NCI-H2029 treated with DMSO at 0.1 percent for 48 hours (cell line): ENCODE measurements at places on chromosomes 16 and 17.

- DNase-seq = no peak
Observed at GRCh38 chr16:81041696-81042095, 6.1 kb downstream of the ATMIN start.

DNA sequence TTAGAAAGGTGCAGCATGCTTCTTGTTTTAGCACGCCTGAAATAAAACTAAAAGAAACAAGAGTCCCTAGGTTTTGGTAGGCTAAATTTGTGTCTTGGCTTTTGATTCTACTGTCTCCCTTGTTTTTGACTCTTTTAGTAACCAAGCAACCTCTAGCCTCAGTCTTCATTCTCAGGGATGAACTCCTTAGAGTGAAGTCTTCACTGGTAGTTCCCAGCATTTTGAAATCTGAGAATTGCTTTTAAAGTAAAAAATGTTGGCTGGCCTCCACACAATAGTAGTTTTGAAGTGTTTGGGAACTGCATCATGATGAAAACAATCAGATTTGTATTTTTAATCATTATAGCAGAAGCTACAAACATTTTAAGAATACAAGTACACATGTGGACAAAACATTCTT is 6.1 kb upstream of the CDR2 start:
- DNase-seq = no peak

DNA sequence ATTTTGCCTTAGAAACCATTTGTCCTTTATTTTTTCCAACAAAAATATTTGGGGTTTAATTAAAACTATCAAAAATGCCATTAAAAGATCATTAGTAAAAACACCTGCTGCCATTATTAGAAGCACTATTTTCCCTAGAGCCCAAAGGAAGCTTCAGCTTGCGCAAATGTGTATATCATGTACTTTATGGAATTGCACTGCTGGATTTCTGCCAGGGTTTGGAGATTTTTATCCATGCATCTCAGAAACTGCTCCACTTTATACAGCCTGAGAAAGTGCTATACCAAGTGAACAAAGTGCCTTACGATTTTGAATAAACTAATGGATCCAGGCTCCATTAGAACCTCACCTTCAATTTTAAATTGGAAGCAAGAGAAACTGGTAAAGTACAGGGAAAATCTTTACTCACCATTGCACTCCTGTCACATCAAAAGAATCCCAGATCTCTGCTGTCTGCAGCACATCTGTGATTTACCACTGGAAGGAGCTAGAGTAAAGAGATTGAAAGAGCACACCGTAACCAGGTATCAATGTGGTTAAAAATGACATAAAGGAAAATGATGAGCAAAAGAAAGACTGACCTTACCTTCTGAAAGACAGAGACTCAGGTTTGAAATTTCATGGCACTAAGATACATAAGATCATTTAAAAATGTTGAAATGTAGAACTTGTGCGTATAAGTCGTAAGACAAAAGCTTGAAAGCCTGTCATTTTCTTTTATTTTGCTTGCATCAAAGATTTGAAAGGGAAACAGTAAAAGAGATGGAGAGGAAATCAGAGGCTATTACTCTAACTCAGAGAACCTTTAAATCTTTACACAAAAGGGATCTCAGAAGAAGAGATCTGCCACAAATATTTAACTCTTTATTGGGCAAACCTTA is 678.1 kb upstream of the GOT2 start:
- no peak for DNase-seq

DNA sequence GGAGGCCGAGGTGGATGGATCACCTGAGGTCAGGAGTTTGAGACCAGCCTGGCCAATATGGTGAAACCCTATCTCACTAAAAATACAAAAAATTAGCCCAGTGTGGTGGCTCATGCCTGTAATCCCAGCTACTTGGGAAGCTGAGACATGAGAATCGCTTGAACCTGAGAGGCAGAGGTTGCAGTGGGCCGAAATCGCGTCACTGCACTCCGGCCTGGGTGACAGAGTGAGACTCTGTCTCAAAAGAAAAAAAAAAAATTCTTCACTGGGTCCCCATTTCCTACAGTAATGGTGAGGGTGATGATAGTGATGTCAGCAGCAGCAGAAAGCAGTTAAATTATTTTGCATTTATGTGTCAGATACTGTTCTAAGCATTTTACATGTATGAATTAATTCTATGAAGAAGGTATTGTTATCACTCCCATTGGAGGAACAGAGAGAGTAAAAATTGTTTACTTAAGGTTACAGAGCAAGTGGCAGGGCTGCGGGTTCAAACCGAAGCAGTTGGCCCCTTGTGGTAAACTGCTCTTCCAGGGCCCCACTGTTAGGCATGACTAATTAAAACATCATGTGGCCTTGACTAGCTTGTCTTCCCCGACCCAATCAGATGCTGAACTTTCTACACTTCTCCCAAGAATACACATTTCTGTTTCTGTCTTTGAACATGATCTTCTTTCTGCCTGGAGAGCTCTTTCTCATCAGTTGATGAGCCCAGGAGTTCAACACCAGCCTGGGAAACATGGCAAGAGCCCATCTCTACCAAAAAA is 45.8 kb downstream of the STAT3 start:
- DNase-seq = no peak

DNA sequence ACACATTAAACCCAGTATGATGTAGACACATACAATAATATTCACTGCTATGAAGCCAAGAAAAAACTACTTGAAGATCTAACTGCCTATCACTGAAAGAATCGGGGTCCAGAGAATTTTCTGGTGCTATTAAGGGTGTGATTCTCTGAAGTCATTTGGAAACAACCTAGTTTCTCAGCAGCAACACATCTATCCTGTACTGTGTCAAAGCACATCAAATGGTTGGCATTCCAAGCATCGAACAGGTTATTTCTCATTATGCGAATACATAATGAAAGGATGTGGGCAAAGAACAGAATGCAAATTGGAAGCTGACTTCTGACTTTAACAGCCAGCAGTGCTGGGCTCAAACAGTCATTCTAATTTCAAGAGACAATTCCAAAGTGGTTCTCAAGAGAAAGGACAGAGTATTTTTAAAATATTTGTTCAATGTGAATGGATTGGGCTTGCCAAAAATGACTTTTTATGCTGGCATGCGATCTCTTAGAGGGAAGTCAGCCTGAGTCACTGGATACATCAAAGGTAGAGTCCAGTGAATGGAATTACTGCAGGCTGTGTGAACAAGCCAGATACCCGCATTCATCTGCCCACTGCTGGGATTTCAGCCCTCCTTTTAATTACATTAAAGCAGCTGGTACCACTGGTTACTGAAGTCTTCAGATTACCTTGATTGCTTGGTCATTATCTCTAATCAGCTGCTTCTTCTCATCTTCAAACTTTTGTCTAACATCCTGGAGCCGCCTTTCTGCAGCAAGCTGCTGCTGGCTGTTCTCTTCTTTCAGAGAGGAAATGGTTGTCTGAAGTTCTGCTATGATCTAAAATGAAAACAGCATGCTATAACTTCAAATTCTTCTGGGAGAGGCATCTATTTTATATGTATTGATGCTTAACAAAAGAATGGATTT is 181.2 kb upstream of the AXIN2 start:
- no peak for DNase-seq

DNA sequence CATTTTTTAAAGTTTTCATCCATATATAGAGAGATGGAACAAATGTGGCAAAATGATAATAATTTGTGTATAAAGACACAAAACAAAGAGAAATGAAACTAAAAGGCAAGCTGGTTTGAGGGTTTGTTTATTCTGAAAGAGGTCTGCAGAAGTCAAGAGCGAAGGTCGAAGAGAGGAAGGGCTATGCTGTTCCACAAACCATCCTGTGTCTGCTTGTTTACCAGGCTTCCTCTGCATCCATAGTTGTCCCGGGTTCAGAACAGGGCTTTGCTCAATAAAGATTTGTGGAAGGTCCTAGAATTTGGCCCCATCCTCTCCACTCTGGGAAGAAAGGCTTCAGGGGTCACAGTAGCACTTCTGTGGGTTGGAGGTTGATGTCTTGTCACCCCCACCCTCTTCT is 2.4 kb upstream of the MARVELD3 start:
- no peak for DNase-seq

DNA sequence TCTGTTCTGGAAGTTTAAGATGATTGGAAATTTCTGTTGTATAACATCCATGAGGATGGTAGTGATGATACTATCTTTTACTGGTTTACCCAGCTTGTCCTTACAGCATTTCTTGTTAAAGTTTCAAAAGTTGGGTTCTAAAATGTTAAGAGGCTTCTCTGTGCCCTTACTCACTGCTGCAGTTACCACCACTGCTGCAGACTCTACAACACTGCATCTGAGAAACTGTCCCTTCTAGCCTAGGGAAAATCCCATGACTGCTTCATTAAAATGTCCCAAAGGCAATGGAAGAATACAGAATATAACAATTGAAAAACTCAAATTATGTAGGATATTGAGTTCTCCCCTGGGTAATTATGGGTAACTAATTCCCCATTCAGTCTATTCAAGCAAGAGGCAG is 3.8 kb upstream of the NSRP1 start:
- no peak for DNase-seq

GRCh38 chr17:66495035-66495434 is 192.6 kb downstream of the PRKCA start:
- DNase-seq = no peak

DNA sequence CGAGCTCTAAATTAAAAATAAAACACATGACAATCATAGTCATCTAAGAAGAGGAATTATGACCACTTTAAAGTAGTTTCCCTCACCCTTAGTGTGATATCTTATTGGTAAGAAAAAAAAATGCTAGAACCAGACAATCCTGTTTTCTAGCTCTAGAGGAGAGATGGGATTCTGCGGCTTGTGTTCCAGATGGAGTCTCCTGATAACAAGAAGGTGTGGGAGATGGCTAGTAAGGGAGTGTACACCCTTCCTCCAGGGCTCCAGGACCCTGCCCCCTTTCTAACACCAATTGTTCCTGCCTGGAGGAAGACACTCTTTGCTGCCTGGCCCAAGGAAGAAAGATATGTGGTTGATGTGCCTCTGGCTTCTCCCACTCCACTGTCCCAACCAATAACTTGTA is 68.8 kb upstream of the FBXO47 start:
- no peak for DNase-seq

DNA sequence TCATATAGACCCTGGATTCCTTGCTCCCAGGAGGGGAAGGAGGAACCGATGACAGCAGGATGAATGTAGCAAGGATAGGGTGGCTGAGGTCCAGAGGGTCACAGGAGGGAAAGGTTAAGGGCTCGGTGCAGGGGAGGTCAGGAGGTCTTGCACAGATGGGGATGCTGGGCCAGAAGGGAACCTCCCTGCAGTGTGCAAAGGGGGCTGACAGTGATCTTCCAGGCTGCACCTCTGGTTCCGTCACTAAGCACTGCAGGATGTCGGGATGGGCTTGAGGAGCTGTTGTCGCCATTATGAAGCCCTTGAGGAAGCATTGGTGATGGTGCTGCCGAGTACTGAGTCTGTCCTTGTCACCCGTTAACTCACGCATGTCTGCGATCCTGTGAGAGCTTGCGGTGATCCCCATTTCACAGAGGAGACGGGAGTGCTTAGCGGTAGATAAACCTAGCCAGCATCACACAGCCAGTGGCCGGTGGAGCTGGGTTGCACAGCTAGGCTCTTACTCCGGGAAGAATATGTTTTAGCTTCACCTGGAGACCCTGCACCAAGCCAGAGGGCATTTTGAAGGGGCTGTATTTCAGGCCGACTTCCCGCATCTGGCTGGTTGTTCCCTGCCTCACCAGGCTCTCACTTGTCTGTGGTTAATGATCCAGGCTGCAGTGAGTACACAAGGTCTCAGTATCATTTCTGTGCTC is 120.4 kb downstream of the SNX29 start:
- DNase-seq = no peak

DNA sequence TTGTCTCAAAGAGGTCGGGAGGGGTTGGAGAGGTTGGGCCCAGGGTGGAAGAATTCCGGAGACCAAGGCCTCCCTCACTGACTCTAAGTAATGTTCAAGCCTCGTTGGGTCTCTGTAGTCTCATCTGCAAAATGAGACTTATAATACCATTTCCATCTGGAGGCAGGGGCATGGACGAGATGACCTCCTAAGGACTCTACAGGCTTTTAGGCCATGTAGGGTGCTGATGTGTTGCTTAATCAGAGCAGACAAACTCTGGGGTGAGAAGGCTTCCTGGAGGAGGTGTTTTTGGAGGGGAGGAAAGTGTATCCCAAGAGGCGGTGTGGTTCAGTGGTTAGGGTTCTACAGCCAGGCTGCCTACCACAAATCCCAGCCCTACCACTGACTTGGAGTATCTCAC is 3.1 kb downstream of the SPPL2C start:
- no peak for DNase-seq

- DNase-seq = no peak
Observed at GRCh38 chr17:15307710-15308111, 33.7 kb downstream of the TEKT3 start.

DNA sequence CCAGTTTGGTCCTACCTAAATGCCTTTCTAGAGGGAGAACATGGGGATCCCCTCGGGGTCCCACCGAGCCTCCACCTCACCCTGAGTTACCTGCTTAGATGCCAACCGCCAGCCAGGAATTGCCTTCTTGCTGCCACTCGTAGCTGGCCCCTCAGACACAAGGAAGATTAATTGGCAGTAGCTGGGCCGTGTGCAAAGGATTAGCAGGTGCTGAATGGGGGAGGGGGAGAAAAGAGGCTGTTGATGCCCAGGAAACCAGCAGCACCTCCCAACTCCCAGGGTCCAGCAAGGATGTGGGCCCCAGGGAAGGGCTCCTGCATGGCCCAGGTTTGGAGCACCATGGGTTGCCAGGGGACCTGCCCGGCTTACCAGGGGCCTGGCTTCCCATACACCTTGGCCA is at the start of gene CNGB1:
TSS of gene CNGB1 (minus strand) at position 159 of the 400 bp plus-strand sequence. CDS start 3,842 bp downstream, outside the sequence.
- DNase-seq = no peak
